ENCODE measurements at places on chromosomes 5 and 9.

GRCh38 chr5:54693936-54694657 lies 176.5 kb downstream of the SNX18 start:
- no peak for DNase-seq

DNA sequence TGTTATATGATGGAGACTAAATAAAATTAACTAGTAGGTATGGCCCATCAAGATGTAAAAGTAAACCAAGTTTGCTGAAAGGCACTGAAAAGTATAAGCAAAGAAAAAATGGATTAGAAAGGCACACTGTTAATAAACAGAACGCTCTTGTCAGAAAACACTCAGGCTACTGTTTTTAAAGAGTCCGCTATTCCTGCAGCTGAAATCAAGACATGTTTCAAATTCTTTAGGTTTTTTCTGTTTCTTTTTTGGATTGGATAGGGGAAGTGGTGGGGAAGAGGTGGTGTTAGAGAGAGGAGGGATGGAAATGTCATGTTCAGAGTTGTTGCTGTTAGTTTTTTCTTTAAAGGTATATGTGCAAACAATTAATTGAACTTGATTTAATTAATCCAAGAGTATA lies 17.5 kb downstream of the OSTF1 start:
- DNase-seq: no peak

GRCh38 chr9:83620841-83621636 lies 1.9 kb upstream of the IDNK start:
- DNase-seq: peak; percentile 60

- no peak for DNase-seq
Observed at GRCh38 chr5:123546657-123547056, 34.7 kb downstream of the CSNK1G3 start.

GRCh38 chr5:139640421-139641115 lies 7.6 kb upstream of the CXXC5 start:
- no peak for DNase-seq

- DNase-seq: no peak
Observed at GRCh38 chr5:90287036-90287435, 122.5 kb downstream of the CETN3 start.

DNA sequence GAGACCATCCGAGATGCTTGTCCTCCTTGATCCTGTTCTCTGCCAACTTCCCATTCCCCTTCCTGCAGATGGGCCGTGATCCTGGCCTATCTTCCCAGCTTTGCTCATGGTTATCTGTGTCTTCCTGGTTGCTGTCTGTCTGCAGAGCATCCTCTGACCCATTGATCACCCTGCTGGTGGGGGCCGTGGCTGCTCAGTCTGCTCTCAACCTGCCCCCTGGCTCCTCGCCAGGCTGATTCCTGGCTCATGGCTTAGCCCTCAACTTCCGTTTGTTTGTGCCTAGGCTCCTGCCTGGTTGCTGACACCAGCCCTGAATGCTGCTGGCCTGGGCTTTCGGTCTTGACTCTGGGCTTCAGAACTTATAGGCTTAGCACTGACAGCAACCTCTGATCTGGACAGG lies 67.1 kb upstream of the SMIM15 start:
- DNase-seq: no peak
